ACHN (cell line): ENCODE measurements at places on chromosomes 7 and 10.

- peak; percentile 74 for DNase-seq
These were observed 71.2 kb downstream of the WNT2 start for GRCh38 chr7:117251687-117252086.

DNA sequence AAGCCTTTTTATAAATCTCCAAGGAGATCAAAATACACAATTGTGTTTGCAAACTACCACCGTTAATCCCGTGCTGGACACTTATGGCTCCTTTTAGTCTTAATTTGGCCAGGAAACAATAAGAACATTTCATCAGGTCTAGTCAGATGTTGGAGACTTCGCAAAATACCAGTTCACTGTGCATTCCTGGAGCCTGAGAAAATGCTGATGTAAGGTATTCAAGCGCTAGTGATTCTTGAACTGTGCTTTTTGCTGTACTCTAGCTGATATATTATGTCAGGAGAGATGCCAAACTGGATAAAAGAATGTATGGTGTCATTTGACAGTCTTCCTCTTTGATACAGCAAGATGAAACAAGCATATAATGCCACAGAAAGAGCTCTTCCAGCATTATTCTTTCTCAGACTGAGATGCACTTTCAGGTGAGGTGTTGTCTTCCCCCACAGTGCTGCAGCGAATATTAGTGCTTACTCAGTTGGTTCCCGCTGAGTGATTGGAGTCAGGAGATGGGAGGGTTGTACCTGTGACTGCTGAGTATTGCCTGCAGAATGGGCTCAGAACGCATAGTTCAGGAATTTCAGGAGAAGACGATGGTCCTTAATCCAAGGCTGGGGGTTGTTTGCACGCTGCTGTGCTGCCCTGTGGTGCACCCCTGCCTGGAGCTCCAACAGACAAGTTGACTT, 59.2 kb downstream of the OGDH start:
- DNase-seq, result no peak

DNA sequence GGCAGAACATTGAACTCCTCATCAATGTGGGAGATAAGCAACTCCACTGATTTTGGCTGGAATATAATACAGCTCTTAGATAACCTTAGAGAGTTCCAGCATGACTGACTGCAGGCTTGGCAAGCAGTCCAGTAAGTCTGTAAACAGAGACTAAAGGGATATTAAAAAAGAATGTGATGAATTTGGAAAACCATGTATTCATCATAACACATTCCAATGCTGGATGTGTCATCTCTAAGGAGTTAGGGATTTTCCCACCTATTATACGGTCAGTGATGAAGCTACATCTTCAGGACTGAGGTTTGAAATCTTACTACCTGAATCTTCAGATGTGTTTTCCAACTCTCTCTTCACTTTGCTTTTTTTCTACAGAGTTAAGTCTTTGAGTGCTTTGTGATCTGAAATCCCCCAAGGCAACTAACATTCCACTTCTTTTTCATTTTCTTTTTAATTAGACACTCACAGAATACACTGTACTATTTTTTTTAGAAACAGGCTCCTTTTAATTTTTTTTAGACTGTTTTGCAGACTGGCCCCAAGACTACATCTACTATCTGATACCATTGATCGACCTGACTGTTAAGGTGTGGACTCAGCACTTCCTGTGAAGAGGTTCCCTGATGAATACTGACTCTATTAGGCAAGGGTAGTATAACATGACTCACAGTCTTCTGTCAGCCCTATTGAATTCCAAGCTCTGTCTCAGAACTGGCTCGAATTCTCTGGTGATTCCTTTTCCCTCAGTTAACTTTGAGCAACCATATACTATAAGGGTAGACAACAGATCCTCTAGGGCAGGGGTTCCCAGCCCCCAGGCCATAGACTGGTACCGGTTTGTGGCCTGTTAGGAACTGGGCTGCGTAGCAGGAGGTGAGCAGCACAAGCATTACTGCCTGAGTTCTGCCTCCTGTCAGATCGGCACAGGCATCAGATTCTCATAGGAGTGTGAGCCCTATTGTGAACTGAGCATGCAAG, 678.2 kb downstream of the GRM8 start:
- DNase-seq, result peak; percentile 86

- no peak for DNase-seq
These were observed 57.4 kb downstream of the POU6F2 start for GRCh38 chr7:39035156-39035555.
